ENCODE measurements at places on chromosomes 3 and 15.

DNA sequence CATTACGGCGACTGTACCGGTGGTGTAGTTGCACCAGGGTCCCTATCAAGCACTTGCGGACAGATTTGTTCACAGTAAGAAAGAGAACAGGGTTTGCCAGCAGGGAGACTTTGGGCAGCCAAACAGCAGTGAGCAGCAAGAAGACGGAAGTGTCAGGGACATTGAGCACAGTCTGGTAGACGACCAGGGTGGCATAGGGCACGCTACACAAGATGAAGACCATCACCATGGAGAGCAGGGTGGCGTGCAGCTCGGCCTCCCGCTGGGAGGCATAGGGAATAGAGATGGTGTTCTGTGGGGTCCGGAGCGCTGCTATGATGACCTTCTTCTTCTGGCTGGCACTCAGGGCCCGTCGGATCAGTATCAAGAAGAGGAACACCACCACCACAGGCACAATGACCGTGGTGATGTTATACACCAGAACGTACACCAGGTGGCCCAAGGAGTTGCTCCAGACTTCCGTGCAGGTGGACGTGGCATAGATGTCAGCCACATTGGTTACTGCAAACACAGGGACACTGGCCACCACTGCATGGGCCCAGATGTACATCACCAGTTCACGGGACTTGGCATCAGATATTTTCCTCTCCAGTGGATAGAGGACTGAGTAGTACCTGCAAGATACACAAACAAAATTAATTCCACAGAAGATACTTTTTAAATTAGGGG, 19.1 kb upstream of the FSIP1 start:
- DNase-seq: no peak

DNA sequence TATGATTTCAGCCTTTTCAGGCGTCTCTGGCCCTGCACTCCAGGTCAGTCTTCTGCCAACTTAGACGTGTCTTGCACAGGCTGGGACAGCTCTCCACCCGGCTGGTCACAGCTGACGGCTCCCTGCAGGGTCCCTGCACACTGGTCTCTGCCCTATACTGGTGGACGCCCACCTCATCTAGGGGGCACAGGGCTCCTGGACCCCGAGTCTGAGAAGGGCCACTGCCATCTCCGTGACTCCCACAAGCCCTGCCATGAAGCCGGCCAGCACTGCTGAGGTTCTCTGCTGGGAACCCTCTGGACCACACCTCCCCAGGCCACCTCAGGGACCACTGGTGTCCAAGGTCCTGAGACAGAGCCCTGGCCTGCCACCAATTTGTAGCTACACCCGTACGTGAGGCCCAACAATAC, 40.5 kb downstream of the CYFIP1 start:
- DNase-seq: no peak

GRCh38 chr15:85580879-85581278, 200.5 kb downstream of the AKAP13 start:
- no peak for DNase-seq

DNA sequence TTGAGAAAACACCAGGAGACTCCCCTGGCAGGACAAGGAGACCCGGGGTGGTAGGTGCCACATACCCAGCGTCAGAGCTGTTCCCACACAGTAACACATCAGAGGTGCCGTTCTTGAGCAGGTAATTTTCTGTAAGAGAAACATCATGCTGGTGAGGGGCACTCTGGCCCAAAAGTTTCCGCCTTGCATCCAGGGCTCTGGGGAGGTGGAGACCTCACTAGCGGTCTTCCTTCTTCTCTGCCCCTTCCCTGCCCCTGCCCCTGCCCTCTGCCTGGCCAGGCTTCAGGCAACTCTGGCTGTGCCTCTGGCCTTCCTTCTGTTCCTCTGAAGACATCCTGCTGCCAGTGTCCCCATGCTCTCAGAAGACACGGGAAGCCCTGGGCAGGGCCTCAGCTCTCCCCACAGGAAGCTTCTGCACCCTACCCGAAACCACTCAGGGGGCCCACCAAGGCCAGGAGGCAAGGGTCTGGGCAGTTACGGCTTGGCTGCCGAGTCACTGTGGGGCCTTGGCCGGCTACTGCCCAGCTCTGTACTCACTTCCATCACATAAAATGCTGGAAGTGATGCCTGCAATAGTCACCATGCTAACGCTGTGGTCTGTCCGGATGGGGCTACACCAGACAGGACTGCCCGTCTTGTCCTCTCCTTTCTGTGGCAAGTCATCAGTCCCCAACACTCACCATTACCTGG, 41.3 kb downstream of the SCN5A start:
- no peak for DNase-seq

- no peak for DNase-seq
These were observed 110.3 kb downstream of the CACNA2D3 start for GRCh38 chr3:54232618-54233017.

- DNase-seq: no peak
These were observed 26.9 kb upstream of the MYO1E start for GRCh38 chr15:59399465-59400102.

- peak; percentile 24 for DNase-seq
These were observed 4.7 kb upstream of the CALML4 start for GRCh38 chr15:68209735-68210408.

DNA sequence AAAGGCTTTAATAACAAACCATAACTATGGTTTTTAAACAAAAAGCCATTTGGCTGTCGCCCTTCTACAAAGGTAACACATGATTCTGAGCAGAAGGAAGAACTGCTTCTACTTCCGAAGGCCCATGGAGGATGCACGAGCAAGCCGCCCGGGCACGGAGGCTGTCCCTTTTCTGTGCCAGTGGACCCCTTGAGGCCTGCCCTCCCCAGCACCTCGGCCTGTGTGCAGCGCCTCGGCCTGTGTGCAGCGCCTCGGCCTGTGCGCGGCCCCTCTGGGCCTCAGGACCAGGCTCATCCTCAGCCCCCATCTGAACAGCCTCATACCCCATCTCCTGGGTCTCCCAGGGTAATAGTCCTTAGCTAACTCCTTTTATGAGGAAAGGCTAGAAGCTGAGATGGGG, 329.5 kb downstream of the OCA2 start:
- DNase-seq: no peak

- DNase-seq: no peak
These were observed 102.3 kb downstream of the PIK3CB start for GRCh38 chr3:138732456-138732855.

DNA sequence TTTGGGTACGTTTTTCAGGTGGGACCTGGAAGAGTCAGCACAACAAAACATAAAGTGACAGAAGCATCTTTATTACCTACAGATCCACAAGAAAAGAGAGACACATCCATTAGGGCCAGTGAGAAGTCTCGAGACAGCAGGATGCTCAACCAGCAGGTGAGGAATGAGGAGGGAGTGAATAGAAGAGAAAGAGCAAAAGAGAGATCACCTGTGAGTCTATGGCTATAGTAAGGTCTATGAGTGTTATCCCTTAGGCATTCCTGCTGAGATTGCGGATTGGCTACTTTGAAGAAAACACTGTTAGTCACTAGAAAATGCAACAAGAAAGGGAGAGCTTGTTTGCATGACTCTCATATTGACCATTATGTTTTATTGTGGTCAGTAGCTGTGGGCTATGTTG, 1556.2 kb upstream of the GBE1 start:
- no peak for DNase-seq

GRCh38 chr15:29063646-29064045, 177.9 kb downstream of the APBA2 start:
- DNase-seq: no peak

DNA sequence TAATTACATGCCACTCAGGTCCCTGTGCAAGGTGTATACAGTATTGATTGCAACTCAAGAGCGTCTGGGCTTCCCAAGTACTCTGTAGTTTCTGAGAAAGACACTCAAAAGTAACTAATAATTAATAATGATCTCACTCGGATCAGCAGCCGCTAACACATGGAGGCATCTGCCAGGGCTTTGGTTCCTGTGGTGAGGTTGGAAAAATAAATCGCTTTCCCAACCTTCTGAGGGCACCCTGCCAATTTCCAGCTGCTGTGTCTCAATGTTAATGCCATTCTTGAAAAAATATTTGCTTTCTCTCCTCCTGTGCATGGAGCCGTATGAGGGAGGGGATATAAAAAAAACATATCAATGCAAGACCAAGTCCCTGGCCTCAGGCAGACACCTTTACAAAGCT, 116.5 kb upstream of the SLC2A2 start:
- no peak for DNase-seq

DNA sequence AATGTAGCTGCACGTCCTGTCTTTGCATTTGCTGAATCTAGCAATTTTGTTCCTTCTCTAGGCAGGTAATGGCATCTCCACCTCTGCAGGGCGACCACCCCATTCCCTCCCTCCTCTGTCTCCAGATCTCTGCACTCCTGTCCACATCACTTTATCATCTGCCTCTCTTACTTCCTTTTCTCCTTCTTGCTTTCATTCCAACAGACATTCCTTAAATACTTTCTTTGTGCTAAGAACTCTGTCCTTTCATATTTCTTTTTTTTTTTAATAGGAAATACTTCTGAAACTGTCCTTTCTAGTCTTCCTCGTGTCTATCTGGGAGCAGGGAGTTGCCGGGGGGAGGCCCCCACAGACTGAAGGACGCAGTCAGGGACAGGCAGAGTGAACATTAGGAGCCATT, 7.2 kb downstream of the ITIH3 start:
- DNase-seq: no peak

GRCh38 chr3:166362698-166363097, 525.5 kb upstream of the BCHE start:
- no peak for DNase-seq

DNA sequence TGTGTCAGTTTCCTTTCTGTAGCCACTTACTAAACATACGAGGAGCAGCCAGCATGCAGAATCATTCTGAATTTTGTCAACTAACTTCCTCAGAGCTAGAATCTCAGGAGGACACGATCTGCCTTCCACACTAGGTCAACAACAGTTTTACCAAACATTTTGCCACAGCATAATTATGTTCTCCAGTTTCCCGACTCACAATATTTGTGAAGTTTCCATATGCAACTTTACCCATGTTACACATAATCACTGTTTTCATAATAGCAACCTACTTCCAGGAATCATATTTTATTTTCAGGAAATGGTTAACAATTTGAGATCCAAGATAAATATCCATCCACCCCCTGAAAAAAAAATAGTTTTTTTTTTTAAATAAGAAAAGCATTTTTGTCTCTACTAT, 595.0 kb downstream of the PYDC2 start:
- no peak for DNase-seq

DNA sequence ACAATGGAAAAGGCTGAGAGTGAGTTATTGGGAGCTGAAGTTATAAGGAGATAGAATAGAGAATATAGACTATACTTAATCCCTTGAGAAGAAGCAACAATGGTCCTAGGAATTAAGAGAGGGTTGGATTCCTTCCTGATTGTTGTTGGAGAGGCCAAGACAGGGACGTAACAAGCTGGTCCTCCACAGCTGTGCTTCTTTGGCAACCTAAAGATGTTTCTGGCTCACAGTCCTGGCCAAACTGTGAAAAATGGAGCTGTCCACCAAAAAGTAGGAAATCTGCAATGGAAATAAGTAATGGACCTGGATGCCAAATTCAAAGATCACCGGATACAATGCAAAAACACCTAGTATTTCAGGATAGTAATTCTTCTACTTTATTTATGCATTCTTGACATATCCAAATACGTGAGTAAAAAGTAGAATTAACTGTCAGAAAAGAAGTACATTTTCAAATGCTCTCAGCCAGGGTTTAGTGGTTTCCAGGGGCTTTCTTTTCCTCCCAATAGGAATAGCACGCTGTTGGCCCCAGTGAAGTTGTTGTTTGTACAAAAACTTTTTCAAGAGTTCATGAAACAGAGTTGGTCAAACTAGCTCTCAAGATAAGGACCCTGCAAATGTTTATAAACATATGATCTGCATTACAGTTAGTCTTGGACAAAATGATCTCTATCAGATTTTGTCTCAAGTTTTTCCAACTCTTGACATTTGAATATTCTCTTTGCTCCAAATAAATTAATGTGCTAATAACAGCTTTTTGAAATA, 28.3 kb downstream of the CERS3 start:
- no peak for DNase-seq

- no peak for DNase-seq
These were observed 44.7 kb upstream of the CADPS start for GRCh38 chr3:62919784-62920465.

- DNase-seq: no peak
These were observed 38.5 kb downstream of the SCN11A start for GRCh38 chr3:39013289-39013688.

GRCh38 chr3:191356631-191357439, 26.5 kb upstream of the UTS2B start:
- DNase-seq: no peak

GRCh38 chr3:108838436-108838835, 15.8 kb downstream of the TRAT1 start:
- no peak for DNase-seq

- DNase-seq: no peak
These were observed 149.0 kb downstream of the SERPINI1 start for GRCh38 chr3:167884481-167884880.

GRCh38 chr3:53043738-53044137, 2.1 kb downstream of the SFMBT1 start:
- DNase-seq: no peak

DNA sequence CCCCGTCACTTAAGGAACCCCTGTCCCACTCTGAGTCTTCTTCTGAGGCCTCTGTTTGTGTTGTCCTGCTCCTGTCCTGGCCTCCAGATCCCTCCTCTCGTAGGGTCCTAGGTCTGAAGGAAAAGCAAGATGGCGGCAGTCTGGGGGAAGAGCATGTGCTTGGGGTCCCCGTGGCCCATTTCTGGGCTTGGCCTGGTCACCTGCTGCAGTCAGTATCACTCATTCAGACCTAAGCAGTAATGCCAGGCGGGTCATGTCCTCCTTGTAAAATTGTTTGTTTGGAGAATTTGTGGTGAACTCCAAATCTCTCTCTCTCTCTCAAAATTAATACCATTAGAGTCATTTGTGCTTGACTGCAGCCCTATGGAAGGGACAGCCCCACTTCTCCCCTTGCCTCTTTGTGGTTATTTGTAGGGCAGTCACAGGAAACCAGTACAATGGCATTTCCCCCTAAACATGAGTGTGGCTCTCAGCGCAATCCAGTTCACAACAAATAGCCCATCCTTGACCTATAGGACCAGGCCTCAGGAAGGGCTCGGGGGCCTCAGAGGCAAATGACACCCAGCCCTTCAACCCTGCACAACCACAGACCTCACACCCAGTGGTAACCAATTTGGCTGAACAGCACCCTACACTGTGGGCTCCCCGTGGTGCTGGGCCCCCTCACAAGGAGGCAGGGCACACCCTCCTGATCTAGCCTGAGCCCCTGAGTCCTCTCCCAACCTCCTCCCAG, 173.5 kb downstream of the OR4M2 start:
- no peak for DNase-seq

DNA sequence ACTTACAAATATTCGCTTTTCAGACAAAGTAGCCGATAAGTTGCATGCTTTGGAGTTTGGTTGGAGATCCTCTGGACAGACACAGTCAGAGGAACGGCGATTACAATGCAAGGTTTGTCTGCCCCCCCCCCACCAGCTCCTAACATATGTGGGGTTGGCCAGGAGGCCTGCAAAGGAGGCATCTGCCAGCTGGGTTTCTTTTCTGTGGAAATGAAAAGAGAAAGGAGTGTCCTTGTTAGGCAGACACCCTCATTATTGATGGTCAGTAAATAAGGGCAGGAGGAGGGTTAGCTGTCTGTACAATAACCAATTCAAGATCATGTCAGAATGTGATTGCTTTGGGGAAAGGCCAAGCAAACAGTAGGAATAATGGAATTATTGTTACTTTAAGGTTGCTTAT, 49.1 kb downstream of the TLNRD1 start:
- DNase-seq: no peak
